ENCODE measurements at places on chromosomes 11 and 22.

DNA sequence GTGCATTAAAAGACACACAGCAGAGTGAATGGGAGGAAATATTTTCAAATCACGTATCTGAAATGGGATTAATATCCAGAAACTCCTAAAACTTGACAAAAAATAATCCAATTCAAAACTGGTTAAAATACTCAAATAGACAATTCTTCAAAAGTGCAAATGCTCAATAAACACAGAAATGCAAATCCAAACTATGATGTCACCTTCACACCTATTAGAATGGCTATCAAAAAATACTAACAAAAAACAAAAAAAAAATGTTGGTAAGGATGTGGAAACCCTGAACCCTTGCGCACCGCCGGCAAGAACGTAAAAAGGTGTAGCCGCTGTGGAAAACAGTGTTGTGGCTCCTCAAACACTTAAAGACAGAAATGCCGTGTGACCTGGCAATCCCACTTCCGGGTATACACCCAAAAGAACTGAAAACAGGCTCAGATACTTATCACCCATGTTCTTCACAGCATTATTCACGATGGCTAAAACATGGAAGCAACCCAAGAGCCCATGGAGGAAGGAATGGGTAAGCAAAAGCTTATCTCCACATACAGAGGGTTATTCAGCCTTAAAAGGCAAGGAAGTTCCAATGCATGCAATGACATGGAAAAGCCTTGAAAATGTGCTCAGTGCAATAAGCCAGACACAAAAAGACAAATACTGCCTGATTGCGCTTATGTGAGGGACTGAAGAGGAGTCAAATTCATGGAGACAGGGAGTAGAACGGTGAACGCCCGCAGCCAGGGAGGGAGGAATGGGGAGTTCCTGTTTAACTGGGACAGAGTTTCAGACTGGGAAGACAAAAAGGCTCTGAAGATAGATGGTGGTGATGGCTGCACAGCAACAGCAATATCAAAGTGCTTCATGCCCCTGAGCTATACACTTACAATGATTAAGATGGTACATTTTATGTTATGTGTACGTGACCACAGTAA is 19.6 kb downstream of the BRD1 start:
- no peak for DNase-seq

DNA sequence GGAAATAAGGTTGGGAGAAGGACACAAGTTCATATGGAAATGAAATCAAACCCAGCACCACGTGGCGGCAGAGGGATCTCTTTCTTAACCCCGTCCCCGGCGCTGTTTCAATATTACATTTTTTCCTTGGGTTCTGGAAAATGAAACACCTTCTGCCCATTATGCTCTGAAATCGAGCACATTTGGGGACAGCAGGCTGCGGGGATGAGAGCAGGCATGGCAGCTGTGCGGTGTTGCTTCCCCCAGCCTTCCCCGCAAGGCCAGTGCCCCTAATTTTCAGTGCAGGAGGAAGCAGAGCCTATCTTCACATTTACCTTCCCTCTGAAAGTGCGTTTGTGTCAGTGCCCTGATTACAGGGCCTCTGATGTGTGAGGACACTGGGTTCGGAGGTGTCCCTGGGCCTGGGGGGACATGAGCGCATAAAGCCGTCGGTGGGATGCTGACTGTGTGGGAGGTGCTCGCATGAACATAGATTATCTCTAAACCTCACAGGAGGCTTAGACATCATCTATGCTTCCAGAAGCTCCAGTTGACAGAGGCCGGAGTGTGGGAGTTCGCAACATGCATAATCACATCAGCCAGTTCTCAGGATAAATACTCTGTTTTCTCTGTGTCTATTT is 921.3 kb downstream of the BRD1 start:
- no peak for DNase-seq

GRCh38 chr11:132349811-132350733 is 979.7 kb downstream of the NTM start:
- DNase-seq: no peak

DNA sequence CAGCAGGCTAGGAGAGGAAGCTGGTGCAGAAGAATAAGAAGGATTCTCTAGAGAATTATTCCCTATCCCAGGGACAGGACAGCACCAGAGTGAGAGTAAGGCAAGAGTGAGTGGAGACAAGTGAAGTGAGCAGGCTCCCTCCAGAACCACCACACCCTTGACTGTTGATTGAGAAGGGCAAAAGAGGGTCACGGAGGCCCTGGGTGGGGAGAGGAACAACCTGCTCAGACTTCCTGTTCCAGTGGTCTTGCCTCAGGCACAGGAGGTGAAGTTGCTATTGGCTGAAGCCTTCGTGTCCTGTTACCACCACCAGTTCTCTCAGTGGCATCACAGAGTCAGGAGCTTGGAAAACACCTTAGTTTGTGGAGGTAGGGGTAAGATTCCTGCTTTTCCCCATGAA is 51.7 kb upstream of the CCDC89 start:
- no peak for DNase-seq

GRCh38 chr11:30786256-30787110 is 200.3 kb upstream of the MPPED2 start:
- no peak for DNase-seq

- DNase-seq: no peak
Observed at GRCh38 chr11:24496386-24496735, 492 bp upstream of the LUZP2 start.

Data from stimulated activated CD4-positive, alpha-beta T cell treated with anti-CD3 and anti-CD28 coated beads, Interleukin-1b, Interleukin-23, amount 100 ng/mL, for 4 hours (primary cell).